ENCODE measurements at places on chromosomes 7 and 10.
A peak's percentile ranks its signal among the peaks of the same experiment; 100 is the strongest.

GRCh38 chr10:46528171-46528671, 28.2 kb downstream of the GPRIN2 start:
- no peak overlapping the region for H3K4me3 ChIP-seq
- no peak for DNase-seq
- peaks cover 17% of the 10 kb centered on the region for H3K4me1 ChIP-seq
- no peak overlapping the region for H3K27ac ChIP-seq
- H3K36me3 ChIP-seq: no peaks in the 10 kb centered on the region
- no peaks in the 10 kb centered on the region for H3K27me3 ChIP-seq

DNA sequence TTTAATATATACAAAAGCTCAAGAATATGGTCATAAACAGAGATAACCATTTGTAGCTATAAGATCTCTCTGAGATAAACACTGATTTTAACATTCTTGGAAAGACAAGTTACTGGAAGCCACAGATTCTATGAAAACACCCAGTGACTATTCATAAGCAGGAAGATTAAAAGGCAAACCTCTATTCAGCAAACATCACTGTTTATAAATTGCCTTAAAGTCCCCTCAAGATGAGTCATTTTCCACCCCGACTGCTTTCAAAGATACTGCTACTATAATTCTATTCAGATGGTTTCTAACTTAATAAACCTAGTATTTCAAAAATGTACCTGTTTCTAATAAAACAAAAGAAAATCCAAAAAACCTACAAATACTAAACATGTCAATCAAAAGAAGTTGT, 21.0 kb downstream of the TM9SF3 start:
- H3K4me1 ChIP-seq: peaks cover 12% of the 10 kb centered on the region
- no peak overlapping the region for H3K4me3 ChIP-seq
- H3K27me3 ChIP-seq: no peaks in the 10 kb centered on the region
- no peak for DNase-seq
- no peak overlapping the region for H3K27ac ChIP-seq

GRCh38 chr10:88874281-88874680, 5.8 kb upstream of the STAMBPL1 start:
- DNase-seq: peak; percentile 53
- no peaks in the 10 kb centered on the region for H3K27me3 ChIP-seq
- no peak overlapping the region for H3K4me3 ChIP-seq
- no peaks in the 10 kb centered on the region for H3K4me1 ChIP-seq
- H3K27ac ChIP-seq: no peak overlapping the region
- H3K36me3 ChIP-seq: no peaks in the 10 kb centered on the region

GRCh38 chr10:127734753-127735152, 2.2 kb upstream of the FOXI2 start:
- H3K27me3 ChIP-seq: peaks cover 55% of the 10 kb centered on the region
- H3K36me3 ChIP-seq: no peaks in the 10 kb centered on the region
- DNase-seq: no peak
- no peak overlapping the region for H3K4me3 ChIP-seq

- H3K4me1 ChIP-seq: no peaks in the 10 kb centered on the region
- no peak overlapping the region for H3K4me3 ChIP-seq
- H3K27ac ChIP-seq: no peak overlapping the region
- no peak for DNase-seq
- no peaks in the 10 kb centered on the region for H3K27me3 ChIP-seq
These were observed 89.8 kb upstream of the PODXL start for GRCh38 chr7:131646203-131646602.

DNA sequence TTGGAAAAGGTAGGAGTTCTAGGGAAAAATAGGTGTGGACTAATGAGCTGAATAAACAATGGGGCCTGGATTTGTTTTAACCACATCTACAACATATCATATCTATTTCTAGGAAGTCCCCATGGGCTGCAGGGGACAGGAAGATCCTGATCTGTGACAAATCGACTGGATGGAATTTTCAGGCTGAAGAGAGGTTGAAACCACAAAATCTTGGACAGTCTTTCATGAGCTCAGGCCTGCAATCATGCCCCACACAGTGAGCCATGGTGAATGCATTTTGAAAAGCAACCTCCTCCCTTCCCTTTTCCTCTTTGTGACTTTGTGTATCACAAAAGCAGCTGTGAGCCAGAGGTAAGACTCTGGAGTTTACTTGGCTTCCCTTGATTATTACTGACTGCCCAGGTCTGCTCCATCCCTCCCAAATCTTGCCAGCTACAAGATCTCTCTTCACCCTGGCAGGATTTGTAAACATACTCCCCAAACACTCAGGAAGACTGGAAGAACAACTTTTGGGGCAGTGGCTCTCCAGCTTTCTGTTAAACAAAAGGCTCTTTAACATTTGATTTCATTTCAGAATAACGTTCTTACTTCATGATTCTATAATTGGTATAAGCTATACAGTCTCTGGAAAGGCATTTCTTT, 66.4 kb downstream of the ASAH2B start:
- no peak overlapping the region for H3K27ac ChIP-seq
- H3K36me3 ChIP-seq: no peaks in the 10 kb centered on the region
- DNase-seq: peak; percentile 79
- H3K4me1 ChIP-seq: peaks cover 4% of the 10 kb centered on the region
- no peaks in the 10 kb centered on the region for H3K27me3 ChIP-seq

GRCh38 chr10:126422567-126422966, 34.3 kb upstream of the ADAM12 start:
- H3K27ac ChIP-seq: no peak overlapping the region
- no peaks in the 10 kb centered on the region for H3K27me3 ChIP-seq
- H3K4me3 ChIP-seq: no peak overlapping the region
- no peaks in the 10 kb centered on the region for H3K36me3 ChIP-seq
- no peaks in the 10 kb centered on the region for H3K4me1 ChIP-seq
- no peak for DNase-seq
